ENCODE measurements at places on chromosomes 12 and 14.

- no peak for DNase-seq
Observed at GRCh38 chr12:120688527-120689071, 1.6 kb downstream of the MLEC start.

GRCh38 chr14:92652413-92653151 lies 95.8 kb downstream of the LGMN start:
- DNase-seq, result no peak

GRCh38 chr12:1797011-1797901 lies 23.1 kb upstream of the LRTM2 start:
- no peak for DNase-seq

- no peak for DNase-seq
Observed at GRCh38 chr14:32908196-32909084, 30.2 kb upstream of the NPAS3 start.

DNA sequence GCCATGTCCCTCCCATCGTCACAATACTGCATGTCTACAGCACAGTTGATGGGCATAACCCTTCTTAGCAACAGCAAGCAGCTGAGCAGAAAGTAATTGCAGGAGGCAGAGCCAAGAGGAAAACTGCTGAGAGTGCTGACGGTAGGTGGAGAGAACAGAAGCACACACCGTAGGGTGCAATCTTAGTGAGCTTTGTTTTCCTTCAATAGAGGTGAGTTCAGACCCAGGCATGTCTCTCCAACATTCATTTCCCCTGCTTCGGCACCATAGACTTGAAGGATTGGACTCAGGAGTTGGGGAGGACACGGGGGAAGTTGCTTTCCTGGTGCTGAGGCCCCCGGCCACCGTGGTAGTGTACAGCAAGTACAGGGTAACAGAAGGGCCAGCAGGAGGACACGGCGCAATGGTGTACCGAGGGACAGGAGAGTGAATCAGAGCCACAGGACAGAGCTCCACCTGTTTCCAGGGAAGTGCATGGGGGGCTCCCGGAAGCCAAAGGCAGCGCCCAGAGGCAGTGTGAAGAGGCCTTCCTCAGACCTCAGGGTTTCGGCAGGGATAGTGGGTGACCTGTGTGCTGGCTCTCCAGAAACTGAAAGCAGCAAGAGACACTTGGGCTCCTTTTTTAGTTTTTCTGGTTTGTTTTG lies 36.3 kb upstream of the SINHCAF start:
- DNase-seq, result no peak

- no peak for DNase-seq
Observed at GRCh38 chr12:41074473-41074769, 113.7 kb upstream of the PDZRN4 start.

- DNase-seq, result no peak
Observed at GRCh38 chr12:120640861-120641833, 721 bp downstream of the CABP1 start.

GRCh38 chr12:77054851-77055250 lies 10.5 kb downstream of the E2F7 start:
- DNase-seq, result no peak

DNA sequence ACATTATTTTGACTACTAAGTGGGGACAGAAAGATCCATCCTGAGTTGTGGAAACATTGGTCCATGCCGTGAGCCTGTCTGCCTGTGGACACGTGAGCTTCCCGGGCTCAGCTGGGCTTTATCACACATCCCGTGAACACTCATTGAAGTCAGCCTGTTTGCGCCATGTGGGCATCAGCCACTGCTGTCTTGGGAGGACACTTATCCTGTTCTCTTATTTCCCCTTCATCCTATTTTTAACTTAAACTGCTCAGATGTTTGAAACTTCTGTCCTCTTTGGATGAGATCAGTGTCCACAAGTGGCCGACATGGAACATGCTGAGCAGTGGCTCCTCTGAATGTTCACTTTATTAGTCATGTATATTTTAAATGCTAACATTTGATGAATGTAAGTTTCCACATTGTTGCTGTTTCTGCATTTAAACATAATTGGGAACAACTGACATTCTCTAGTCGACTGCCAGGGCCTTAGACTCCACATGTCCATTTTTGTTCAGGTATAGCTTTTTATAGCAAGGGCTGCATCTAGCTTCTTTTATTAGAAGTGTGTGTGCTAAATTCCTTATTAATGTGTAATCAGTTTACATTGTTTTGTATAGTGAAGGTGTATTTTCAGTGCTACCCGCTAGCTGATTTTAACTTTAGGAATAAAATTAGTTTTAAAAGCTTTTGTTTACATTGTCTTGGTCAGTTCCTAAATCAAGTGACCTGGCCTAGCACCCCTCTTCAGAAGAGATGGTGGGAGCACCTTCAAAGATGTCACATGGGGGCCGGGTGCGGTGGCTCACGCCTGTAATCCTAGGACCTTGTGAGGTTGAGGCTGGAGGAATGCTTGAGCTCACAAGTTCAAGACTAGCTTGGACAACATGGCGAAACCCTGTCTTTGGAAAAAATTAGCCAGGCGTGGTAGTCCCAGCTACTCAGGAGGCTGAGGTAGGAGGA lies 24.0 kb downstream of the RNF34 start:
- DNase-seq, result no peak

- DNase-seq, result peak; percentile 58
Observed at GRCh38 chr12:91009319-91009950, 4.7 kb upstream of the EPYC start.

DNA sequence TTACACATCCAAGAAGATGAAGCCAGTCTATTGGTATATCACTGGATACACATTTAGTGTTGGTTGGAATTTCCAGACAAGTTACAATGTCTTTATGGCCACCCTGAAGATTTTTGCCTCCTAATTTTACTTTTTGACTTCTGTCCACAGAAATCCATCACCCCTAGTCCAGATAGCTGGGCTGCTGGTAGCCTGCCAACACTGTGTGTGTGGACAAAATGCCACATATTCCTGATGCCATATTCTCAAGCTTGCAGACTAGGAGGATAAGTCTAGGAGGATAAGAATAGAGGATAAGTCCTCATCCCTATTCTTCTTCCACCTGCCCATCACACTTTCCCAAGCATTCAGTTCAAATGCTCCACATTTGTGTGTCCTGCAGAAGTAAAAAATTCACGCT lies 4.6 kb downstream of the ESR2 start:
- no peak for DNase-seq

DNA sequence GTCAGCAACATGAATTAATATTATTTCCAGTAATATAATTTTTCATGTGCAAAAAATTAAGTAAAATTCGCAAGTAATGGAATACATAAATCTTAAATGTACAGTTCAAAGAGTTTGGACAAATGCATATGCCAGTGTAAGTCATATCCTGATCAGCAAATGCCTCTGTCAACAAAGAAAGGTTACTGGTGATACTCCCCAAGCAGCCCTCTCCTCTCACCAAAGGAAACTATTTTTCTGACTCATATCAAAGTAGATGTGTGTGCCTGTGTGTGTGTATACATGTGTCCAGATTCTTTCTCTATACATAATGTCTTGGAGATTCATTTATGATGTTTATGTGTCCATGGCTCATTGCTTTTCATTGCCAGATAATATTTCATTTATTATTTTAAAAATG lies 1035.0 kb downstream of the SLC16A7 start:
- DNase-seq, result no peak

GRCh38 chr12:94435511-94435927 lies 24.1 kb downstream of the CEP83 start:
- DNase-seq, result no peak

DNA sequence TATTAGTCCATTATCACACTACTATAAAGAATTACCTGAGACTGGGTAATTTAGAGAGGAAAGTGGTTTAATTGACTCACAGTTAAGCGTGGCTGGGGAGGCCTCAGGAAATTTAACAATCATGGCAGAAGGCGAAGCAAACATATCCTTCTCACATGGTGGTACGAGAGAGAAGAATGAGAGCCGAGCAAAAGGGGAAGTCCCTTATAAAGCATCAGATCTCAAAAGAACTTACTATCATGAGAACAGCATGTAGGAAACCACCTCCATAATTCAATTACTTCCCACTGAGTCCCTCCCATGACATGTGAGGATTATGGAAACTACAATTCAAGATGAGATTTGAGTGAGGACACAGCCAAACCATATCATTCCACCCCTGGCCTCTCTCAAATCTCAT lies 422.6 kb downstream of the MDGA2 start:
- no peak for DNase-seq

- DNase-seq, result no peak
Observed at GRCh38 chr14:55715889-55716288, 135.9 kb downstream of the KTN1 start.

GRCh38 chr14:55964821-55965220 lies 153.4 kb upstream of the PELI2 start:
- DNase-seq, result no peak

DNA sequence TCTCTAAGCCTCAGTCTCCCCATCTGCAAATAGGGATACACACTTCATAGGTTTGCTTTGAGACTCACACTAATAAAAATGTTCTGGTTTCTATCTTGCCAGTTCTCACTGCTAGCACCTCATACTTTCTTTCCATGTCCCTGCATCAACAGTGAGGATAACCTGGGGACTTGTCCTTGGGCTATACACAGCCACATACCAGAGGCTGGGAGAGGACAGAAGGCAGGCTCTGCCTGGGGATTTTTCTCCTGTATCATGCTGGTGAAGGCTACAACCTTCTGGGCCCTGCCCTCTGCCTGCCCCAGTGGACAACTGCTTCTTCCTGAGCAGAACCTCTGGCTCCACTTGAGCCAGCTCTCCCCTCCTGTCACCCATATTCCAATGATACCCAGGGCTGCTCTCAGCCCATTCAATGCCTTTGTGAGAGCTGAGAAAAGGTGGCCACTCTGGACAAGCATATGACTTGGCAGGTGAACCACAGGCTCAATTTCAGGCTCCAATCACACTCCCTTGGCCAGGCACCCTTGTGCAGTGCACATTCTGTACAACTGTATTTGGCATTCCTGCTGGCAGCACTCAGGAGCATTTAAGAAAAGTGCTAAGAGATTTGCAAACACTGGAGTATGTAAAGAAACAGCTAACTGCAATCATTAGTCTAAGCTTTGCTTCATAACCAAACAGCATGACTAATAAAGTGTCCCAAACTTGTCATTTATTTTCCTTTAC lies 135.8 kb upstream of the VRK1 start:
- DNase-seq, result no peak

DNA sequence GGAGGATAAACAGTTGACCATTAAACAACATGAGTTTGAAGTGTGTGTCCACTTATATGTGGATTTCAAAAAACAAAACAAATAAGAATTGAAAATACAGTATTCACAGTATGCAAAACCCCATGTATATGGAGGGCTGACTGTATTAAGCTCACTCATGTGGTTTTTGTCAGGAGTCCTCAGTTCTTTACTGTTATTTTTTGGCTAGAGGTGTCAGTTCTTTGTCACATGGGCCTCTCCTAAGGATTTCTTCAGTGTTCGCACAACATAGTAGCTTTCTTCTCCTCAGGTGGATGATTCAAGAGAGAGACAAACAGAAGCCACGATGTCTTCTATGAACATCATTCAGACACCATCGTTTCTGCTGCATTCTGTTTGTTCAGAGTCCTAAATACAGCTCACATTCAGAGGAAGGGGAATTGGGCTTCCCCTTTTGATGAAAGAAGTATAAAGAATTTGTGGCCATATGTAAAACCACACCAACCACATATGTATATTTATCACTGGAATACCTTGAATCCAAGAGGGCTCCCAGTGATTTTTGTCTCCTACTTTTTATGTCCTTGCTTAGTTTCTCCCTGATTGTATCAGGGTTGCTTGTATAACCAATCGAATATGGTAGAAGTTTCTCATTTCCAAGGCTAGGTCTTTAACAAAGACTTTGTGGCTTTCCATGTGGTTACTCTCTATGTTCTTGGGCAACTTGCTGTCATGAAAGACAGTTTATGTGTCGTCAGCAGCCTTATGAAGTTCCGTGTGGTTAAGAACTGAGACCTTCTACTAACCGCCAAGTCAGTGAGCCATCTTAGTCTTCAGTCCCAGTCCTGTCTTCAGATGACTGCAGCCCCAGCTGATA lies 18.9 kb downstream of the MNAT1 start:
- no peak for DNase-seq

- no peak for DNase-seq
Observed at GRCh38 chr14:68215629-68216028, 396.1 kb downstream of the RAD51B start.

GRCh38 chr12:107355612-107356011 lies 262.3 kb upstream of the CRY1 start:
- DNase-seq, result no peak

DNA sequence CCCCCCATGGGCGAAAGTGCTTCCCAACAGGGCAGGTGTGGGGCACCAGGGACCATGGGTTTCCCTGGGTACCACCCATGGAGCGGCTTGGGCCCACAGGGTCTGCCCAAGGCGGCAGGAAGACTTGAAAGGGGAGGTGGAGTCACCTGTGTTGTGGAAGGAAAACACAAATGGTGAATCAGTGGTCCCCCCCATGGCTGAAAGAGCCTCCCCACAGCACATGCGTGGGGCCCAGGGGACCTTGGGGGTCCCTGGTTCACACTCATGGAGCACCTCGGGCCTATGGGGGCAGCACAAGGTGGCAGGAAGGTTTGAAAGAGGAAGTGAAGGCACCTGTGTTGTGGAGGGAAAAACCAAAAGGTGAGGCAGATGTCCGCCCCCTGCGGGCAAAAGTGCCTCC lies 581.9 kb downstream of the ALG10 start:
- no peak for DNase-seq

DNA sequence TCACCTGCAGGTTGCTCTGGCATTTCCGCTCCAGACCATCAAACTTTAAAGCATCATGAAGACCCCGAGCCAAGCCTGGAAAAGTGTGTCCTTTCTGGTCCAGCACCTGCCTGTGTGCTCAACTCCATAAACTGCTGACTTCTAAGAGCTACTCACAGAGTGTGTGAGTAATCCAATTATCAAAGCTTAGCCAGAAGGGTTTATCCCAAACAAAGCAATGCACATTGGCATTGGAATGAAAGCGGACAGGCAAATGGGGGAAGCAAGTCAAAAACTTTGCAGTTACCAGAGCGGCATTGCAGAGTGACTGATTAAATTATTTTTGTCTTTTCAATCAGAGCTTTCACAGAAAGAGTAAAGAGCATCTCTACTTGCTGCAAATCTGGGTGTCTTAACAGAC lies 1262.4 kb upstream of the SEL1L start:
- no peak for DNase-seq

GRCh38 chr12:82698708-82699564 lies 12.2 kb downstream of the TMTC2 start:
- no peak for DNase-seq

GRCh38 chr12:76037130-76038103 lies 5.8 kb upstream of the PHLDA1 start:
- no peak for DNase-seq

Measured in kidney epithelial cell (primary cell).